Progenitor cell of endocrine pancreas (in vitro differentiated cells): ENCODE measurements at places on chromosomes 4 and X.
A peak's percentile ranks its signal among the peaks of the same experiment; 100 is the strongest.

DNA sequence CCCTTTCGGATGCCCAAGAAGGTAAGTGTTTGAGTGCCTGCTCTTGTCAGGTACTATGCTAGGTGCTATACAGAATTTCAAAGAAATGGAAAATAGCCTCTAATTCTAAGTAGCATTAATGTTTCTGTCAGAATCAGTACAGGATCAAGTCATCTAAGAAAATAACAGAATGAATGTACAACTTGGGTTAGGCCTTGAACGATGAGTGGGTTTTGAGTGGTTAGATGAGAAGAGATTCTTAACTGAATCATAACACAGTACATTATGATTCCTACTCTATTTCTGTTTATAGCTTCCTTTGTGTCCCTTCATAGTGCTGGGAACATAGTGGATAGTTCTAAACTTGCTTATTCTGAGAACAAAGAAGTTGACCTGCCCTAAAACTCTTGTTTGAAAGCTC lies 253.9 kb downstream of the GLUD2 start:
- H3K4me3 ChIP-seq = no peak overlapping the region
- H3K27ac ChIP-seq = no peak overlapping the region
- no peaks in the 10 kb centered on the region for H3K4me1 ChIP-seq
- DNase-seq = no peak
- no peaks in the 10 kb centered on the region for H3K36me3 ChIP-seq

DNA sequence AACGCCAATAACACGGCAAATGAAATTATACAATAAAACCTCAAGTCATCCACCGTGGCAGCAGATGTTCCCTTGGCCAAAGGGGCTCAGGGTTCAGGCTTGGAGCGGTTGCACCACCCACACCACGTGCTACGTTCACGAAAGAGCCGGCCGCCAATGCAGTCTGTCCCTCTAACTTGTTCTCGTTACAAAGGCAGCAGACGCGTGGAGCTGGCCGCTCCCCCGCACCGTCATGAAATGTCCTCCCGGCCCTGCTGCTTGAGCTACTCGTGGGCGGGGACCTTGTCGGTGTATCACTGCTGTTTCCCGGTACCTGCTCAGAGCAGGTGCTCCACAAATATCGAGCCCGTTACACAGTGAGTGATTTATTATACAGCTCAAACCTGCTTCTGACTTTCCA lies 36.4 kb upstream of the MAN2B2 start:
- DNase-seq = no peak
- H3K27me3 ChIP-seq = peaks cover 25% of the 10 kb centered on the region
- H3K4me1 ChIP-seq = peaks cover 2% of the 10 kb centered on the region
- H3K36me3 ChIP-seq = no peaks in the 10 kb centered on the region
- no peak overlapping the region for H3K27ac ChIP-seq

DNA sequence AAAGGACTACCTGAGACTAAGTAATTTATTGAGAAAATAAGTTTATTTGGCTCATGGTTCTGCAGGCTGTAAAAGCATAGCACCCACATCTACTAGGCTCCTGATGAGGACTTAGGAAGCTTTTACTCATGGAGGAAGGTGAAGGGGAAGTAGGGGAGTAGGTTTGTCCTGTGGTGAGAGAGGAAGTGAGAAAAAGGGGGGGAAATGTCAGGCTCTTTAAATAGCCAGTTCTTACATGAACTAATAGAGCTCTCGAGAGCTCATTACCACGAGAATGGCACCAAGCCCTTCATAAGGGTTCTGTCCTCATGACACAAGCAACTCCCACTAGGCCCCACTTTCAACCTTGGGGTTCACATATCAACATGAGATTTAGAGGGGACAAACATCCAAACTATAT lies 125.5 kb upstream of the NRK start:
- H3K27ac ChIP-seq = no peak overlapping the region
- DNase-seq = no peak
- peaks cover 14% of the 10 kb centered on the region for H3K4me1 ChIP-seq
- no peaks in the 10 kb centered on the region for H3K27me3 ChIP-seq

DNA sequence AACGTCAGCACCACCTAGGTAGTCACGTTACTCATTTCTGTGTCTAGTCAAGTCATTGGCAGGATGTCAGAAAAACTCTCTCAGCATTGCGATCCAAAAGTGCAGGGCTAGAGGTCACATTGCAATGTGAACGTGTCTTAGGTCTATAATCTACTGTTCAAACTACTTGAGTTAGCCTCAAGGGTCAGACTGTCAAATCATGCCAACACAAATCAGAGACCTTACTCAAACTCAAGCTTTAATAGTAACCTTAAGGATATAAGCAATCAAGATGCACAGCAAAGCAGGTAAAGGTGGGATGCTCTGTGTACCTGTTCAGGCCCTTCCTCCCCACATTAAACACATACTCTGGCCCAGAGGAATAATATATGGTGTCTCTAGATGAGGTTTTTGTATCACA lies 114.4 kb upstream of the NOCT start:
- H3K4me3 ChIP-seq = no peak overlapping the region
- H3K27ac ChIP-seq = peak overlapping the region; percentile 49
- H3K36me3 ChIP-seq = no peaks in the 10 kb centered on the region
- H3K4me1 ChIP-seq = peaks cover 30% of the 10 kb centered on the region
- no peaks in the 10 kb centered on the region for H3K27me3 ChIP-seq
- DNase-seq = no peak

- peaks cover 2% of the 10 kb centered on the region for H3K4me1 ChIP-seq
- peaks cover 29% of the 10 kb centered on the region for H3K36me3 ChIP-seq
- no peak overlapping the region for H3K27ac ChIP-seq
- peak; percentile 30 for DNase-seq
These were observed 14.1 kb downstream of the RPS6KA3 start for GRCh38 chrX:20252381-20253231.
